ENCODE measurements at places on chromosomes 4 and X.

DNA sequence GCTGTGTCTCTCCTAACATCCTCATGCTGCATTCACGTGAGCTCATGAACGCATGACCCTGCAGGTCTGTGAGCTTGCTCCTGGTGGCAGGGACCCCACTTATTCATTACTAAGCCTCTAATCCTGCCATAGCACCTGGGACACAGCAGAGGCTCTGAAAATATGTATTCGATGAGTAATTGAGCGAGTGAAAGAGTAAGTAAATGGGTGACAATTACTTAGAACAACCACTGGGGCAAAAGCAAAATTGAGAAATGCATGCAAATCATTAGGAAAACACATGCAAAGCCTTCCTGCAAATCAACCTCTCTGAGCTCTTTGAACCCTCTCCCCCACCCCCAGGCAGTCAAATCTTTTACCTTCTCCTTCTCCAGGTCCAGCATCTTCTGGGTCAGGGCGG is 23.6 kb upstream of the C4orf50 start:
- DNase-seq, result no peak

DNA sequence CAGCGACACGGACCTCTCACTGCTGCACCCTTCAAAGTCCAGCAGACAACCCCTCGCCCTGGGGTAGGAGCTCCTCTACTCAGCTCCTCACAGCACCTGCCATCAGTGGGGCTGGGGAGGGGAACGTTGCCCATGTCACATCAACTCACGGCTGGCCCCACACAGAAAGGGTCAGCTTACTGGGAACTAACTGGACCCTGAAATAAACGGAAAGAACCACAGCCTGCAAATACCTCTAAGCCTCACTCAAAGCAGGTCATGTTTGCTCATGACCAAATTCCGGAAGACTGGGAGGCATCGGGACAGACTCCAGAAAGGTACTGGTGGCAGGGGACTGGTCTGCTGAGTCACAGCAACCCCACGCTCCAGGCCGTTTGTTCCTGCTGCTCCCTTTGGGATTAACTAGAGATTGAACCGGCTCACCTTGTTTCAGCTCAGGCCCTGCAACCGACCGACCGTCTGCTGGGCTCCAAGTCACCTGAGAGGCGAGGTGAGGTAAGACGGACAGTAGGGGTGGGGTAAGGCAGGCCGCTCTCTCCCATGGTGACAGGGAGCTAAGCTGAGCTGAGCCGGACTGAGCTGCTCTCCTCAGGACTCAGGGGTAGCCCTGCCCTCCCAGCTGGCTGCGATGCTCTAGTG is 5.6 kb downstream of the G6PD start:
- no peak for DNase-seq

DNA sequence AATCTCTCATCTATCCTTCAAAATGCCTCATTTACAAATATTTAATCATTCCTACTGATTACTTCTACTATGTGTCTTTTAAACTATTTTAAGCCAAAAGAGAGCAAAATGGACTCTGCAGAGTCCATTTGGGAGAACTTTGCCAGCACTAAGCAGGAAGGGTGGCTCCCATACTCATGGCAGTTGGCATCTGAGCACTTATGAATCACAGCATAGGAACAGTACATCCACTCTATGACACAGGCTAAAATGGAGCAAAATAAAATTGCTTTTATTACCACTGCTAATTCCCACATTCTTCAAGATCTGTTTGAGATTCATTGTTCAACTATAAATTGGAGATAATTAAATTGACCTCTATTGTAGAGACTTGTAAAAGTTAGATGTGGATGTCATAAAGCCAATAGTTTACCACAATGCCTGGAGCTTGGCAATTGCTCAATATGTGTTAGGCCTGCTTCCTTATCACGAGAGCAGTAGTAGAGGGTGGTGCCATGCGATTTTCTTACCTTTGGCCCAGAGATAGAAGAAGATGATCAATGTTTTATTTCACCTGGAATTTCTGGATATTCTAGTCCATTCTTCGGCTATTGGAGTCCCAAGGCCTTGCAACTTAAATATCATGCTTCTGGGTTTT is 19.1 kb downstream of the HPGD start:
- no peak for DNase-seq

DNA sequence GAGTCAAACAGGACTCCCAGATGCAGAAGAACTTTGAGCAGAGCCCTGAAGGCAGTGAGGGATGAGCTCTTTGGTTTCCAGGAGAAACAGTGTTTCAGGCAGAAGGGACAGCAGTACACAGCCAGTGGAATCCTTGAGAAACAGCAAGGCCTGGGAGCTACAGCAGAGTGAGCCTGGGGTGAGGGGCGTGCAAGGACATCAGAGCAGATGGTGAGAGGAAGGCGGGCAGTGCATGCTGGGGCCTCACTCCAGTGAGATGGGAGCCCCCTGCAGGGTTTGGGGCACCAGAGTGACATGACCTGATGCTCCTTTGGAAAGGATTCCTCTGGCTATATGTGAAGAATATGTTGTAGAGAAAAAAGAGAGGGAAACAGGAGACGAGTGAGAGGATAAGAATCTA is 98.1 kb upstream of the EGFL6 start:
- no peak for DNase-seq

- no peak for DNase-seq
Observed at GRCh38 chr4:137635108-137635507, 102.8 kb upstream of the PCDH18 start.

DNA sequence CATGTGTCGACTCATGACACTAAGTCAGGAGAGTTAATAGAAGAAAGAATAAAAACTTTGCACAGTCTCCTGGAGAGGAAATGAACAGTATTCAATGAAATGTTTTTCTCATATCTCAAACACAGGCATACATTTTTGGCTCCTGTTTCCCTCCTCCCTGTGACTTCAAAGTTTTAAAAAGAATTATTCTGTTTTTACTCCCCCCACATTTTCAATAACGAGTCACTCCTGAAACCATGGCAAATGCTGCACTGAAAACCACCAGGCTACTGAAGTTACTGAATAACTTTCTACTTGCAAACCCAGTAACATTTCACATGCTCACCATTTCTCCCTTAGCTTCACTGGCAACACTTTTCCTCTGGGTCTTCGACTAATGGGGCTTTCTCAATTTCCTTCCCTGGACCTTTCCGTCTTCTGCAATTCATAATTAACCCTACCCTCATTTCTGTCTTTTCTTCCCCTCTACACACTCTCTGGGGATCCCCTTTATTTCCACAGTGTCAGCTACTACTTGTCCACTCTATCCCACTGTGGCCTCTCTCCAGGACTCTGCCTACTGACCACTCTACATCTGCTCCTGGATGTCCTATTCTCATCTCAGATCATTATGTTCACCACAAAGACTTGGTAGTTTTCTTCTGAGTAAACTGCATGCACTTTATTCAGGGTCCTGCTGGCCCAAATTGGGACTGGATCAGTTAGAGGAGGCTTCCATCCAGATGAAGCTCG is 225.8 kb upstream of the ETNPPL start:
- DNase-seq, result no peak

DNA sequence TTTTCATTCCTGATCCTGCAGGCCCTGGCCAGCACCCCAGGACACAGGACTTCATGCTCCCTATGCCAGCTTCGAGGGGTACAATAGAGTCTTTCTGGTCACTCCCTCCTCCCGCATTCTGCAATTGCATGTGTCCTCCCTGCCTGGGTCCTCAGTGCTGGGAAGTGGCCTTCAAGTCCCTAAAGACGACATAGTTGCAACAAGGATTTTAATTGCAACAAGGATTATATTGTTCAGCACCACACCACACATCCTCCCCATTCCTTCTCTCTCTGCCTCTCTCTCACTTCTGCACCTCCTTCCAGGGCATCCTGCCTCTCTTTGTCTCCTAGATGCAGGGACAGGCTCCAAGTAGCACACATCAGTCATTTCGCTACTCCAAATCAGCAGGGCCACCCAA is 25.5 kb downstream of the SCD5 start:
- no peak for DNase-seq

- no peak for DNase-seq
Observed at GRCh38 chr4:29805245-29805644, 914.9 kb upstream of the PCDH7 start.

DNA sequence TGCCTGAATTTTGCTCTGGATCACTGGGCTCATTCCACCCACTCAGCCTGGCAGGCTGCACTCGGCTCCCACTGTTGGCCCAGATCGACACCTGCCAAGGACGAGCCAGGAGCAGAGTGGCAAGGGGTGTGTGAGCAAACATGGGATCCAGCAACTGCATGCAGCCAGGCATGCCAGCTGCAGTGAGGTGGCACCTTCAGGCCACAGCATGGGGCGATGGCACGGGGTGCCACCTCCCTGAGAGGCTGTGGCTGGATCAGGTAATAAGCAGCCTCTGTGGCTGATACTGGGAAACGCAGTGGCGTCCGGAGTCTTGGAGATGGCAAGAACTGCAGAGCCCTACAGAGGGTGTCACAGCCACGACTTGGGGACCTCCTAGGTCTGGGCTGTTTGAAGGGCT is 244.5 kb upstream of the FSTL5 start:
- DNase-seq, result no peak

GRCh38 chrX:65695849-65696449 is 28.5 kb downstream of the MSN start:
- DNase-seq, result no peak

GRCh38 chrX:69100478-69100877 is 64.8 kb downstream of the PJA1 start:
- DNase-seq, result no peak

DNA sequence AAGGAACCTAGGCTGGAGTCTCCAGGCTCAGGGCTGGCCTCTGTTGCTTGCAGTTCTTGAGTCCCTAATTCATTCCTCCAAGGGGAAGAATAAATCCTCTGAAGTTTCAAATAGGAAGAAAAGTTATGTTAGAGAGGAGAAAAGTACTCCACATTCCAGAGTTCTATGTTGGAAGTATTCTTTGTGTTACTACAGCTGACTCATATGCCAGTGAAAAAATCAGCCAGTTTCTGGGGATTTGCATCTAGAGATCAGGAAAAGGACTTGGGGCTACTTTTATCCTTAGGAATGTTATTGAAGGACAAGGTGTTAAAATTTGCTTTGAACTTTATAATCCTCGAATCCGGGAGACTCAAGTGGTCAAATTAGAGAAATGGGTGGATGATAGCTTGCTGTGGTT is 11.7 kb upstream of the NUDT9 start:
- no peak for DNase-seq

Measured in inflammatory macrophage treated with lipopolysaccharide for 4 hours (primary cell).